ENCODE measurements at places on chromosomes 7 and 10. TPM values are rescaled to one million over a fixed set of nuclear protein-coding genes. Genes with fewer than 3 reads are reported as not detected.

Gene NPC1L1
- total RNA-seq, result not detected

- DNase-seq, result no peak
Observed at GRCh38 chr7:46214526-46214925, 293.5 kb upstream of the IGFBP3 start.

GRCh38 chr7:131844369-131844768 lies 287.9 kb upstream of the PODXL start:
- DNase-seq, result no peak

GRCh38 chr7:13851736-13852135 lies 137.7 kb downstream of the ETV1 start:
- no peak for DNase-seq

All from activated naive CD4-positive, alpha-beta T cell treated with anti-CD3 and anti-CD28 coated beads for 36 hours (primary cell).